ENCODE measurements at places on chromosomes 1 and 21.

DNA sequence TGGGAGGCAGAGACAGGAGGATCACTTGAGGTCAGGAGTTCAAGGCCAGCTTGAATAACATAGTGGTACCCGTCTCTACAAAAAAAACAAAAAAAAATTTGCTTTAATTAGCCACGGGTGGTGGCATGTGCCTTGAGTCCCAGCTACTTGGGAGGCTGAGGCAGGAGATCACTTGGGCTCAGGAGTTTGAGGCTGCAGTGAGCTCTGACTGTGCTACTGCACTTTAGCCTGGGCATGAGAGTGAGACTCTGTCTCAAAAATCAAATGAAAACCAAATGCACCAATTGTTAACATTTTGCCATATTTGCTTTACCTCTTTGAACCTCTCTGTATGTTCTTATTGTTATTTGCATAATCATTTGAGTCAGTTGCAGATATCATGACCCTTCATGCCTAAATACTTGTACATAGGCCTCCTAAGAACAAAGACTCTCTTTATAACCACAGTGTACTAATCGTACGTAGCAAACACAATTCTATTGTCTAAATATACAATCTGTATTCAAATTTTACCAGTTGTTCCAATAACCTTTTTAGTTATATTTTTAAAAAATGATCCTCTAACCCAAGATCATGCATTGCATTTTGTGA is 8.5 kb upstream of the NID1 start:
- no peak for DNase-seq

DNA sequence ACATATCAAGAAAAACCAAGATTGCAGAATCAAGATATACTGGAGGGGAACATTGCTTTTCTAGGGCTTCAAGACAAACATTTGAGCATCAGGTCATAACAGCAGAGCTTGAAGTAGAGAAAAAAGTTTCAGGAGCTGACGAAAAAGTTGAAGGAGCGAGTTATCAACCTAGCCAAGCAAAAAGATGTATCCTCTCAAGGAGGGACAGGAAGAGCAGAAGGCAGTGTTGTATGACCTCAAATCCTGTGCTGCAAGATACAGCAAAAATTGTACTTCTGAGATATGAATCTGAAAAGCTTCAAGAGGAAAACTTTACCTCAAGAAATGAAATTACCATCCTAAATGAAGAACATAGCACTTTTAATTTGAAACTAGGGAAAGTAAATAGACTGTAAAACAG is 153.1 kb downstream of the AK5 start:
- no peak for DNase-seq

DNA sequence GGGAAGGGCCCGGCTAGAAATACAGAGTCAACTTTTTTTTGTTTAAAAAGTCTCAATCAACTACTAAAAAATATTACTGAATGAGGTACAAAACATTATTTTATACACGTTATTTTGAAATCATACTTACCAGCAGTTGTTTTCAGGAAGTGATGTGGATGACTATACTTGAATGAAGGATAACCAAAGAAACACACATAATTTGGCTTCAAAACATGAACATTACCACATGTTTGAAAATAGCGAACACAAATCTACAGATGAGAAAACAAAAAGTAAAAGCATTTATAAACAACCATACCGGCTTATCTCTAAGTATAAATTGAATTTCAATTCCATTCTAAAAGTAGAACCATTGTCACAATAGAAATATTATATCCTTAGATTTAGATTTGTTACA is 9.0 kb downstream of the DBT start:
- no peak for DNase-seq

- DNase-seq: no peak
These were observed 4.2 kb downstream of the WNT9A start for GRCh38 chr1:227943381-227944089.

- no peak for DNase-seq
These were observed 82.7 kb downstream of the NOS1AP start for GRCh38 chr1:162151900-162152829.

GRCh38 chr1:211352985-211353515 is 26.4 kb downstream of the TRAF5 start:
- DNase-seq: peak; percentile 25

DNA sequence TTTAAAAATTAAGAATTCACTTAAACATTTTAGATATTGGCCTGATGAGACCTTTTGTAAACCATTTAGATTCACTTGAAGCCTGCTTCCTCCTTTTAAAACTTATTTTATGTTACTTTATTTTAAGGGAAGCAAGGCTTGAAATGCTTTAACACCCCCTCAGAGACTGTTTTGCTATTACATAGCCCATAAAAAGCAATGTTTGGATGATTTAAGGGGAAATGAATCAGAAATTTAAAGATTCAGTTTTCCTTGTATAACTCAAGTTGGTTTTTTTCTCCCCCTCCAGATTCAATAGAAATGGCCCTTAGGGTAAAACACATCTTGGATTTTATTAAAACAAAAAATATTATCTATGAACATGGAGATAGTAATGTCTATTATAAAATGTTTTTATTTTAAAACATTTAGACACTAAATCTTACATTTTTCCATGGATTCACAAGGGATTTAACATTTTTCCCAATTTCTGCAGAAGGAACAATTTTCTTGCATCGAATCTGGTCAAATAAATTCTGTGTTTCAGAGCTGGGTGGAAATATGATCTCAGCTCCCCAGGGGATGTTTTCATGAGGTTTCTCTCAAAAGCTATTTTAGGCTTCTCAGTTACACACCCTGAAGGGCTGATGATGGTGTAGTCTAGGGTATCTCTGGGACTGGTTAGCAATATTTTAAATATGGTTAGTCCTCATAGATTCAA is 69.3 kb upstream of the WARS2 start:
- DNase-seq: no peak

GRCh38 chr1:16048573-16049189 is 5.1 kb downstream of the CLCNKB start:
- DNase-seq: no peak

DNA sequence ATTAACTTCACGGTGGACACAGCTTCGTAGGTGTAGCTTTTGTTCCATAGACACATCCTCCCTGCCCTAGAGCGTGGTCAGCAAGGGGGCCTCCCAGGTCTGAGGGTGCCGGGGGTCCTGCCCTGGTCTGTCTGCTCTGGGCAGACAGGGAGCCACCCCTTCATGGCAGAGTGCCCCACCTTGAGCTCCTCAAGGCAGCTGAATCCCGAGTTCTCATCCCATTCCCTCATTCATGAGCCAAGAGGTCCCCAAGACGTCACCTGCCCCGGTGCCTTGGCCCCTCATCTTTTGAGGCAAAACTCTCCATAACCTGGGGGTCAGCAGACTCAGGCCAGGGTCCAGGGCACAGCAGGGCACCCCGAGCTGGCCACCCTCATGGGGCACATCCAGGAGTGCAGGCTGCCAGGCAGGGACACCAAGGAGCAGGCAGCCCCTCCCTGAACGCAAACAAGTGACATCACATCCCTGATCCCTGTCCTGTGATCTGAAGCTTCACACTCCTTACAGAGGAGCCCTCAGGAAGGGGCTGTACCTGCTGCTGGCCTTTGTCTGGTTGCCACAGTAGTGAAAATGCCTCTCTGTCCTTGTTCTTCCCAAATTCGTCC is 23.3 kb downstream of the UBASH3A start:
- DNase-seq: no peak

DNA sequence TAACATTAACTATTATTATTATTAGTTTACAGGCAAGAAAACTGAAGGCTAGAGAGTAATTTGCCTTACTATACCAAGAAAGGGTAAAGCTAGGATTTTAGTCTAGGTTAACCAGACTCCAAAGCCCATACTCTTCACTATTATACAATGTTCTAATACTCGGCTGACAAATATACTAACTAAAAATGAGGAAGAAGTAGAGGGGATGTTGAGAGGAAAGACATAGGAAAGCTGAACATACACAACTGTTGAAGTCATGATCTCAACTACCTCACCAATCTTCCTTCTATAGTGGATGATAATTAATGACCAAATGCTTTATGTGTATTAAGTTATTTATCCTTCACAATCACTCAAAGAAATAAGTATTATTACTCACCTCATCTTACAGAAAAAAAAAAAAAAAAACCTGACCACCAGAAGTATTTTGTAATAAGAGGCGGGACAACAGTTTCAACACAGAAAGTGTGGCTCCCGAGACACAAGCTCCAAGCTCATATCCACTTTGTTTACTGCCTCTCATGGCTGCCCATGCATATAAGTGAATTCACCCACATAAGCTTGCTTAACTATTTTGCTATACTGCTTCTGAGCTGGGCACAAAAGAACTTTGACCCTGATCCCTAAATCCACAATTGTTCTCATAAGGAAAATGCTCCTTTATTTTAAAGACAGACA is 78.0 kb downstream of the USP1 start:
- DNase-seq: no peak

DNA sequence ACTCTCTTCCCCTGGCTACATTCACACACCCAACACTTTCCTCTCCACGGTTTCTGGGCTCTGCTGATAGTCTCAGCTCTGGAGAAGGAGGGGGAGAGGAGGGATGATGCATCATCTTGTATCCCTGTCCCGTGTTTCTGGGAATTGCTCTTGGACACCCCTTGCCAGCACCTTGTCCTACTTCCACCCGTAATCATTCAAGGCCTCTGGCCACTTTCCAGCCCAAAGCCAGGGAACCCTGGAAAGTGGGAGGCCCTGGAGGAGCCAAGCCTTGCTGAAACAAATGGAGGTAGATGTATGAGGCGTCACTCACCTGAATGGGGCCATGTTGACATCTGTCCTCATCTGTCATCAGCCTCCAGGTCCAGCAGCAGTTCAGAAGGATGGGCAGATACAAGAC is 4.4 kb downstream of the PLEKHO1 start:
- no peak for DNase-seq

DNA sequence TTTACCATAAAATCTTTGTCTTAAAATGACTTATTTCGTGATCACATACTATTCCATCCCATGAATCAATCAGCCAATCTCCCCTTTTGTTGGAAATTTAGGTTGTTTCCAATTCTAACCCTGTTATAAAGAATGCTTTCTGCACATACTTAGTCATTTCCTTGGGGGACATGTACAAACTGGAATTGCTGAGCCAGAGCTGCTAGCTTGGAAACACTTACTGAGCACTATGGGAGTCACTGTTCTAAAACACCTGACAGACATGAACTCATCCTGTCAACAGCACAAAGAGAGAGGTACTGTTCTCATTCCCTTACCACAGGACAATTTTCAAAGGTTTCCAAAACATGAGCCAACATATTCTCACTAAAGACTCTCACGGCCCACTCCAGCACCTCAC is 32.1 kb downstream of the AK2 start:
- DNase-seq: no peak

DNA sequence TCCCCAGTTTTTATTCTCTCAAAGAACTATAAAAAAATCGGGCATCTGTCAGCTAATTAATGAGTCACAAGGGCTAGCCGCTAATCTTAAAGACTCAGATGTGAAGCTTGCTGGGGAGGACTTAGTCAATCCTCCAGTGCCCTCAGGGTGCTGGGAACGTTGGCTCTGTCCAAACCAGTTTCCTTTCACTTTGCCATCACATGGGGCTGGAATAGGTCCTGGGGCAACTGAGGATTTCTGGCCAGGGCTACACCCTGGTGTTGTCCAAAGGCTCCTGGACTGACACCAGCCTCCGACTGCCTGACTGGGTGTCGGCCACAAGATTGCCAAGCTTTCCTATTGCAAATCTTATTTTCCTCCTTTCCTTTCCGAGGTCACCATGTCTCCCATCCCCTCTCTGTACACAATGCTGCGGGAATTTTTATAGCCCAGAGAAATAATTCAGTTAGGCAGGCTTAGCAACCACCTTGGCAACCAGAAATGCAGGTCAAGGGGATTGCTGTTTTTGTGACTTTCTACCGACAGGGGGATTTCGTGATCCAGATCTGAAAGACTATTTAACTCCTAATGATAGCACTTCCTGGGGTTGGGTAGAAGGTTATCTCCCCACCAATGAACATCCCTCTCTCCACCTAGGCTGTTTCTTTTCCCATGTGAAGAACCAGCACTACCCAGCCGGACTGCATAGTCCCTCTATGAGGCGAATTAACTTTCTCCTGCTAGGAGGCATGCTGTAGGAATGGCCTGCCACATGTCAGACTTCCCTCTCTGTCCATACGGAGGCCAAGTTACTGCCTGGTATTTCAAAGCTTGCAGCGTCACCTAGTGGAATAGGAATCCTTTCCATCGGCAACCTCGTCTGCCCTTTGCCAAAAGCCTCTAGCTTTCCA is 29.9 kb upstream of the CTBS start:
- peak; percentile 18 for DNase-seq

- no peak for DNase-seq
These were observed 20.5 kb upstream of the CNN3 start for GRCh38 chr1:94947437-94947836.

DNA sequence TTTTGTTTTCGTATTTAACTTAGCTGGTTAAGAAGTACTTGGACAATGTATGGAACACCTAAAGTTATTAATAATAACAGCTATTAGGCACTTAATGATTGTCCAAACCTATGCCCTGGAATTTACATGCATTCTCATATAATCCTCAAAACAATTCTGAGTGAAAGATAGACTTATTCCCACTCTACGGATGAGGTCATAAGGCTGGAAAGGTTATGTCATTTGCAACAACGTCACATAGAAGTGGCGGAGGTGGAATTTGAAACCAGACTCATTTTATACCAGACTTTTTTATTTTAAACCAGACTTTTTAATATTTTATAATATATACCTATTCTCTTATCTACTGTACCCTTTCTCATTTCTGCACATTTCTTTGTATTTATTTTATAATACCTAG is 8.4 kb downstream of the LRRC8D start:
- no peak for DNase-seq

GRCh38 chr1:23906731-23907130 is 6.4 kb downstream of the CNR2 start:
- DNase-seq: no peak

GRCh38 chr1:240091614-240092300 is at the start of gene FMN2:
Gene FMN2 (plus strand): TSS chr1:240091883. CDS start chr1:240092110, 227 bp downstream.
- DNase-seq: peak; percentile 67

- DNase-seq: no peak
These were observed 9.2 kb downstream of the INSL5 start for GRCh38 chr1:66791621-66792610.

GRCh38 chr1:110056285-110056683 is 14.2 kb downstream of the ALX3 start:
- DNase-seq: no peak

- DNase-seq: no peak
These were observed 44.6 kb downstream of the JAK1 start for GRCh38 chr1:64921771-64922170.
